ENCODE measurements at places on chromosomes 12 and 14.

GRCh38 chr14:83255015-83255726 lies 1721.5 kb upstream of the SEL1L start:
- no peak for DNase-seq

DNA sequence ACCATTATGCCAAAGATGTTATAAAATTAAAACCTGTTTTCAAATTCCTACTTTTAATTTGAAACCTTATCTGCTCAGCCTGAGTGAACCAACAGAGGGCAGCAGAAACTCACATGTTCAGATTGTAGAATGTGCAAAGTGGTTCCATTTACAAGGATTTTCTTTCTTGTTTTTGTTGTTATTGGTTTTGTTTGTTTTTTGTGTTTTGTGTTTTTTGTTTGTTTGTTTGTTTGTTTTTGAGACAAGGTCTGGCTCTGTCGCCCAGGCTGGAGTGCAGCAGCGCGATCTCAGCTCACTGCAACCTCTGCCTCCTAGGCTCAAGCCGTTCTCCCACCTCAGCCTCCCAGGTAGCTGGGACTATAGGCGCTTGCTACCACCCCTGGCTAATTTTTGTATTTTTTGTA lies 22.8 kb upstream of the GARIN2 start:
- DNase-seq = peak; percentile 44

DNA sequence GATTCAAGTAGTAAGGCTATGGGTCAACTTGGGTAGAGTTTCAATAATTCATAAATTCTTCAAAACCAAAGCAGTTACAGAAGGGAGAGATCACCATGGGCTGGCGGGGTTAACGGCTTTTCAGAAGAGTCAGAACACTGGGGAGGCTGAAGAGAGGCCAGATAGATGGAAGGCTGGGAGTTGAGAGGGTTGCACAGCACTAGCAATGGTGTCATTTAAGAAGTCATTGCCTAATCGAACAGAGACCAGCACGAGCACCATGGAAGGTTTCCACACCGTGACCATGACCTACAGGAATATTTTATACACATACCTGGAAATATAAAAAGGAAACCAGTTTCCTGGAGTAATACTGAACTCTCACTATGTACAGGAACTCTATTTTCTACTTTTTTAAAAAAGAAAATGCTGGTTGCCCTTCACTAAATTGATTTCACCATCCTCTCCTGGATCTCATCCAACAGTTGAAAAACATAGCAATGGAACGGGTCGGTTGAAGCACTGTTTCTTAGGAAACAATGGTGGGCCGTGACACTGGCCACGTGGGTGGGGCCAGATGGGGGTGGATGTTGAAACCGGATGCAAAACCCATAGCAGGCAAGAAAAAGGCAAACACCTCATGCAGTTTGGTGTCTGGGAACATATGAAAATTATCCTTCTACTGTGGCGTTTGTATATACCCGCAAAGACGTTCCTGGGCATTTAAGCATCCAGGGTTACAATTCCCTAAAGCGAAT lies 38.0 kb upstream of the RIN3 start:
- no peak for DNase-seq

GRCh38 chr12:62168411-62168810 lies 91.8 kb upstream of the USP15 start:
- DNase-seq = no peak

DNA sequence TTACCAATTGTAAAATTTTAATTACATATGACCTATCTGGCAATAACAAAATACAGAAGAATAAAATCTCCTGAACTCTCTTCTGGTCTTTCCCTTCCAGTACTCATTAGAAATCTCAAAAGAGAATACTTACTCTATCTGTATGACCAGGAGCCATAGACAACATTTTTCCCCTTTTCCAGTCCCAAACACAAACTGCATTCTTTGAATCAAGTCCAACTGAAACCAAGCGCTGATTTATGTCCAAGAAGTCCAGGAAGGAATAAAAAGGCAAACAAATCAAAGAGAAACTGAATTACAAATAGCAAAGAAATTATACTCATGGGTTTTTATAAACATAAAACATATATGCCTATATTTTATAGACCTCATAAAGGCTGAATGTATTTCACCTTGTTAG lies 46.7 kb downstream of the EML5 start:
- no peak for DNase-seq

Measured in CD4-positive, alpha-beta T cell treated with Interleukin-10 for 1 hour (primary cell).